ENCODE measurements at places on chromosomes 11 and 22.

GRCh38 chr11:33742249-33742851 lies 6.1 kb upstream of the CD59 start:
- no peak for DNase-seq

DNA sequence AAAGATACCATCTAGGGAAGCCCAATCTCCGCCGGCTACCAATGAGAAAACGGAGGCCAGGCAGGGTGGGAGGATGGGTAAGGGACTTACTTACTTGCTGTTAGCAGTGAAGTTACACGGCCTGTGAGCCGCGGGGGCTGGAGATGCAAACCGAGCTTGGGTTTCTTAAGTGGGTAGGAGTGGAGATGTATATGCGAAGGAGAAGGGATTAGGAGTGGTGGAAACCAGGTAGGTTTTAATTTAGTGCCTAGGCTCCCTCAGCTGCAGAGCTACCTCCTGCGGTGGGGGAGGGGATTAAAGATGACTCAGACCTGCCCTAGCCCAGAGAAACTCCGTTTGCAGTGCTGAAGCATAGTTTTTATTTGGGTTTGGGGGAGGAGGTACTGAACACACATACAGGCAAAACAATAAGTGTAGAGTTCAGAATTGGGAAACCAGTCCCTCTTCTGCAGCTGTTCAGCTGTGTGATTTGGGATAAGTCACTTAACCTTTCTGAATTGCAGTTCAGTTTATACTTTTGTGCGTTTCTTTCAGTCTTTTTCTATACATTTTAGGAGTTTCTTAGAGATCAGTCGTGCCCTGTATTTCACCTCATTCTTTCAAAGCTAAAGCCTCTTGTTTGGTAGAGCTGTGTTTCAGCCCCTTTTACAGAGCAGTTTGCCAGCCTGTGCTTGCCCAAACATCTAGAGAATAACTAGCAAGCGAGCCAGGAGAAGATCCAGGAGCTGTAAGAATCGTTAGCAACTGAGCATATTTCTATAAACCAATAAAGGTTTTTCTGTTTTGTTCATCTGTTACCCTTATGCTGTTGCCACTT lies 596 bp upstream of the TNRC6B start:
- no peak for DNase-seq

DNA sequence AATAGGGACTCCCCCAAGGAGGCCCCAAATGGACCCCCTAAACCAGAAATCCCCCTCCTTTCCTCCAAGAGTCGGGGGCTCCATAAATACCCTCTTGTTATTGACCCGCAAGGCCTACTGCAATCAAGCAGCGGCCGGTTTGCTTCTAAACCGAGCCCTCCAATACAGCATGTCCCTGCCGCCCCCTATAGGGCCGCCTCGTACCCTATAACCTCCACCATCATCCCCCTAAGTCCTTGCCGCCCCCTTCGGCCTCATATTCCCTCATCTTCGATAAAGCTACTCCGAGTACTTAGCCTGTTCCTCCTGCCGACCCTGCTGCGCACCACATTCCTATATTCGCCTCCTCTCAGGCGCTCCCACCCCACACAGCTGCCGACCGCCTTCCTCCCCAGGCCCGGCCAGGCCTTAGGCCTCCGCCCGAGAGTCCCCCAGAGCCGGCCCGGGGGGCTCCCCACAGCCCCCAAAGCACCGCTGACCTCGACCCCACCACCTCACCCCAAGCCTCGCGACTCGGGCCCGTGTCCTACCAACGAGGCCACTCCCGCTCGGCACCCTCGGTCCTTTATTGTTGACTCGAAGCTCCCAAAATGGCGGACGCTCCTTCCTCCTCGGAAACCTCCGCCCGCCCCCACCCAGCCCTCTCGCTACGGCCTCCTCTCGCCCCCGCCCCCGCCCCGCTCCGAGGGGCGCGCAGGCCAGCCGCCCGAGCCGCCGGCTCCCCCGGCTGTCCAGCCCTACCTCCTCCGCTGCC lies 430 bp downstream of the DDX6 start:
- DNase-seq: peak; percentile 89

- DNase-seq: no peak
Observed at GRCh38 chr11:20087118-20087521, 73.2 kb downstream of the DBX1 start.

DNA sequence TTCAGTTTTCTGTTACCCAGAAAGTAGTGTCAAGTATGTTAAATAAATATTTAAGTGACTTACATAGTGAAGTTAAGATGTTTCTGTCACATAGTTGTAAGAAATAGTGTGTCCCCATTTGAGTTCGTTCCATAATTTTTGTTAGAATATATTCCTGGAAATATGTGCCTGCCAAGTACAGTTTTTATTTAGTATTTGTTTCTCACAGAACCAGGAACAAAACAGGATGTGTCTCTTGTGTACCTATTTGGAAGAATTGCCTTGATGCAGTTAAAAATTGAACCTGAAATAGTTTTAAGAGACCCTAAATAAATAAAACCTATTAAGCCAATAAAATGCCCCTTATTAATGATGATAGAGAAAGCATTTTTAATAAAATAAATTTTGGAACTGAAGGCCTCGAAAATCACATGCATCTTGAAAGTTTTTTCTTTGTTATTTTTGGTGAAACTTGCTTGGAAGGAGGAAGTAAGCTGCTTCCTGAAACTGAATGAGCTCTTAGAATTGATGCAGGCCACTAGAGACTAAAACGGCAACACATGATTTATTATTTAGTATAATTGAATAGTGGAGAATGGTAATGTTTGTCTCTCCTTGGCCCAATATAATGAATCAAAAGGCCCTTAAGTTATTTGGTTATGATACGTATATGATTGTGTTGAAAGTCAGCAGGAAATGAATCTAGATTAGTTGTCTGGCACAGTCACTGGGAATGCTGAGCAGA lies 55.9 kb downstream of the SWAP70 start:
- no peak for DNase-seq

DNA sequence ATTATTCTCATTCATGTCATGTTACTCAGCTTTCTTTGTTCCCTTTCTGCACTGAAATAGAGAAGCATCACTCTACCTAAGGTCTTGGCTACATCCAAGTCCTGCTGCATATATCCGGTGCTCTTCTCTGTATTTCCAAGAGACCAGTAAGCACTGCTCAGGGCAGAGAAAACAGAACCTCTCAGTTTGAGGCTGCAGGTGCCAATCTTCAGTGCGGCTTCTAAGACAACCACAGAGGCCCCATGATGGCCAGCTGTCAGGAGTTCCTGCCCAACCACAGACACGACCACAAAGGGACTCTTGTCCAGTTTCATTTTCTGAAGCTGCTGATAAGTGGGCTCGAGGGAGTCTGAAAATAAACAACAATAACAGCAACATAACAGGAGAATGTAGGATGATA lies 378.4 kb upstream of the PITPNB start:
- no peak for DNase-seq

GRCh38 chr22:20241579-20242392 lies 26.3 kb downstream of the RTN4R start:
- DNase-seq: no peak

DNA sequence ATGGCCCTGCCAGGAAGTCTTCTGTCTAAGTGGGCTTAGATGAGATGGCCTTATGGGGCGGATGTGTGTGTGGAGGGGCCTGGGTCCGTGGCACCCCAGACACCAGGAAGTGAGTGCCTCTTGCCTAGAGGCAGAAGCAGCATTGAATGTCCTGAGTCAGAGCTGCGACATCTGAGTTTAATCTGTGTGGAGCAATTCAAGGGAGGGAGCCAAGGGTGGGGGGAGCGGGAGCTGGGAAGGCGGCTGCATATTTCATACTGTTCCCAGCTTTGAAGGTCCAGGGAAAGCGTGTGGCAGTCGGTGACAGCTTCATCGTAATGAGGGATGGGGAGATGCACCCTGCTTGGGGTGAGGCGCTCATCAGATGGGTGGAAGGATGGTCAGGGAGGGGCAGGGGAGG lies 73.5 kb upstream of the THY1 start:
- no peak for DNase-seq

- DNase-seq: no peak
Observed at GRCh38 chr11:125942771-125943428, 2.9 kb upstream of the VSIG10L2 start.

- no peak for DNase-seq
Observed at GRCh38 chr11:34620820-34621792, at the start of gene EHF. Gene EHF (plus strand): TSS chr11:34621093. CDS start chr11:34642631, 21,538 bp downstream.

GRCh38 chr22:41862160-41862529 lies 29.2 kb downstream of the SREBF2 start:
- no peak for DNase-seq

DNA sequence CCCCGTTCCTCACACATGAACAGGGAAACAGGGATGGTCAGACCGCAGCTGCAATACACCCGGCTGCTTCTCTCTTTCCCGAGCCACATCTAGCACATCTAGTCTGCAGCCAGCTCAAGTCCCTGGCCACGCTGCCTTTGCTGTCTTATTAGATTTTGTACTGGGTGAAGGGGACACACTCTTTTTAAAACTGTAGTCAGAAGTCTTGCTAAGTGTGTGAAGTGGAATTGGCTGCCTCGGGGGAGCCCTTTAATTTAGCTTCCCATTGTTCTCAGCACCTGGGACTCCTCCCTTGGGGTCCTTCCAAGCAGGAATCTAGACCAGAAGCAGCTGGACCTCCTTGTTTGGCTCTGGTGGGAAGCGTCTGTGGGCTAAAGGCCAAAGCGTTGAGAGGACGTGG lies 420.0 kb downstream of the CTTN start:
- DNase-seq: no peak

- no peak for DNase-seq
Observed at GRCh38 chr11:45411228-45411946, 125.2 kb upstream of the SYT13 start.

DNA sequence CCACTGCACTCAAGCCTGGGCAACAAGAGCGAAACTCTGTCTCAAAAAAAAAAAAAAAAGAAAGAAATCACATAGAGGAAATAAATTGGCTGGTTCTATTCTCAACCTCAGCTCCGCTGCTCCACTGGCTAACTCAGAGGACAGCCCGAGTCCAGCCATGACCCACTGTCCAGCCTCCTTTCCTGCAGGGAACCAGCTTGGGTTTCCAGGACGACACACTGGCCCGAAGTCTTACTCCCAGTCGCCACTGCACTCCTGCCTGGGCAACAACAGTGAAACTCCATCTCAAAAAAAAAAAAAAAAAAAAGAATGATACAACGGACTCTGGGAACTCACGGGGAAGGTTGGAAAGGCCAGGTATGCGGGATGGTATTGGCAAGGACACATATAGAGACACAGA lies 31.5 kb downstream of the APOL3 start:
- DNase-seq: no peak

GRCh38 chr11:126573325-126573978 lies 218.0 kb downstream of the ST3GAL4 start:
- DNase-seq: no peak

DNA sequence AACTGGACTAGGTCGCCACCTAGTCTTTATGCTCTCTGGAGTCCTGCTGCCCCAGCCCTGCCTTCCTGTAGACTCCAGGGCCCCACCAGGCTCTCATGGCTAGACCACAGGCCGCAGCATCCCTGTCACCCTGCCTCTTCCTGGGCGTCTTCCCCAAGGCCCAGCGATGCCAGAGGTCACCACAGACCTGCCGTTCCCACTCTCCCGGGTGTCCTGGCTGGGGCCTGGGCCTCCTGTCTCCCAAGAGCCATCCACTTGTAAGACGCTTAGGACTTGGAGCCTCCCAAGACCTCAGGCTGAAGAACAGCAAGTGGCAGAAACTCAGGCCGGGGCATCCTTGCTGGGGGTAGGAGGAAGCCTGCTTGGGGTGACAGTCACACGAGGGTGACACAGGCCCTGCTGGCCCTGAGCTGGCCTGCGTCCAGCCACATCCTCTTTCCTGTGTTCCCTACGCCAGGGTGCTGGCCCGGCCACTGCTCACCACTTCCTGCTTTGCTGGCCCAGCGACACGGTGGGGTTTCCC lies 2.0 kb upstream of the TCIRG1 start:
- DNase-seq: no peak
